Stimulated activated CD4-positive, alpha-beta T cell treated with anti-CD3 and anti-CD28 coated beads, TNF-alpha, amount 100 ng/mL, for 1 hour (primary cell): ENCODE measurements at places on chromosomes 1 and 21.

DNA sequence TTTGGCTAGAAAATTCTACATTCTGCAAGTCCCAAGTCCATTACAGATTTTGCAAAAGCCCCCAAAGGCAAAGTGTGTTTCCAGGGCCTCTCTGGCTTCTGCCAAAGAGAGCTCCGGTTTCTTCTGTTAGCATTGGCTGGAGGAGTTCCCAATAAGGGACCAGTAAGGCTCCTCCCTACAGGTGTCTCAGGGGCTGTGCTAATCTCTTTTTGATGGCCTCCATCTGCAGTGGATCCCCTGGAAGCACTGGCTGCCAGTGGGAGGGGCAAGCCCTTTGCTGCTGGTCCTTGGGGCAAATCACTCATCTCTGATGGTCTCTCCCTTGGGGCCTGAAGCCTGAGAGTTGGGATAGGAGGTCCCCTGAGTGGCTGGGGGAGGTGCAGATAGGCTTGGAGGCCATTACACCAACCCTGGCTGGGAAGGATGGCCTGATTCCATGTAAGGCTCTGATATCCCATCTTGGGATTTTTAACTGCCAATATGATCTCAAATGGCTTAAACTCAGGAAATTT is 89.1 kb upstream of the USP24 start:
- no peak for DNase-seq

DNA sequence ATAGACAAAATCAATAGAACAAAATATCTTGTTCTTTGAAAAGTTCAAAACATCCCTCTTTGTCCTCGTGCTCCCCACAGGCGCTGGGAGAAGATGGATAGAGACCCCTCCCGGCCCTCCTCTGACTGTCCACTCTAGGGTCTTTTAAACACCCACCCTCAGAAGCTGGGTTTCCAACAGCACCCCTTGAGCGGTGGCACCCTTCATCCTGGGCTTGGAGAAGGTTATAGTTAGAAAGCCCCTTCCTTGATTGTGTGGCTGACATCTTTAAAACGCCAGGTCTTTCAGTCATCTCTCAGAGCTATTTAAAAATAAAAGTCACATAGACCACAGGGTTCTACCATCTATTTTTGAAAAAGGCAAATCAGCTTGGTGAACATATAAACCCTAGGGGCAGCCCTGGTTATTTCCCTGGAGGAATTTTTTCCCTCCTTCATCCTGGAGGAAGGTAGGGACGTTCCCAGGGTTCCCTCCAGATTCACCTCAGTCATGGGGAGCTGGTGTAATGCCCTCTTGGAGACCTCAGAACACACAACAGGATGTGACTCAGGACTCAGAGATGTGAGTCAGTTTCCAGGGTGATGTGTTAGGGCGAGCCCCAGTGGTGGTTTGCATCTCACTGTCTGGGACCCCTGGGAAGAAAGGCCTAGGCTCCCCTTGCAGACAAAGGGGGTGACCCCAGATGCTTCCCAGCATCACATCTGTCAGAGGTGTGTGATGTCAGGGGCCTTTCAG is 138.5 kb downstream of the CLIC6 start:
- DNase-seq, result peak; percentile 40

GRCh38 chr1:117930173-117930447 is 571 bp downstream of the WDR3 start:
- no peak for DNase-seq

DNA sequence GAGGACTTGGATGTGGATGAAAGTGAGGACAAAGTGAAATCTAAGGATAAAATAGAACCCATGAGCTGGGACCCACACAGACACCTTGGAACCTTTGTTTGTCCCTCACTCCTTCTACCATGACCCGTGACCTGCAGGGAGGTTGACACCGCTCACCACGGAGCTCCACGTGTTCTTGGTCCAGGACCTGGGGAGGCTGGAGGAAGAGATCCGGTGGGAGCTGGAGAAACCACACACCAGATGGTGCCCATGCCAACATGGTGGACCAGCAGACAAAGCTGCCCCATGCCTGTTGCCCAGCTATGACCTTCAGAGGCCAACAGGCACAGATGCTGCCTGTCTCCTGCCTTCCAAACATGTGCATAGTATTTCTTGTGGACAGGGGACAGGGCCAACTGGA is 721.9 kb downstream of the PTPRU start:
- DNase-seq, result no peak

GRCh38 chr1:34235594-34235993 is 58.9 kb downstream of the C1orf94 start:
- no peak for DNase-seq

DNA sequence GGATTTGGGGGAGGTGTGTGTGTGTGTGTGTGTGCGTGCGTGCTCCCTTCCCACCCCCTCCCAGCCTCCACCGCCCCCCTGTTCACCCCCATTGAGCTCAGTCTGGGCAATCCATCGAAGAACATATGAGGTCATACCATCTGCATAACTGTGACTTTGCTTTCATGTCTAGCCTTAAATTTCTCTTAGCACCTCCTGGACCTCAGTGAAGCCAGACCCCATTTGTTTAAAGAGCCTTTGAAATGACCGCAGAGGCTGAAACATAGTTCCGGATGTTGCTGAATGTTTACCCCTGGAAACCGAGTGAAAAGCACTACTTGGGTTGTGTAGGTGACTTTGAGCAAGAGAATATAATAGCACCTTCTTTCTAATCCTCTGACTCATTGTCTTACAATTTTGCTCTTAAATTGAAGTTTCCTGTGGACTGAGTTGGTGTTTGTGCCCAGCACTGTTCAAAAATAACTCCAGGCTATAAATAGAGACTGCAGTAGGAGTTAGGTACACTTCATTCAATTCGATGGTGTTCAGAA is 75.4 kb downstream of the UBE4B start:
- DNase-seq, result no peak

DNA sequence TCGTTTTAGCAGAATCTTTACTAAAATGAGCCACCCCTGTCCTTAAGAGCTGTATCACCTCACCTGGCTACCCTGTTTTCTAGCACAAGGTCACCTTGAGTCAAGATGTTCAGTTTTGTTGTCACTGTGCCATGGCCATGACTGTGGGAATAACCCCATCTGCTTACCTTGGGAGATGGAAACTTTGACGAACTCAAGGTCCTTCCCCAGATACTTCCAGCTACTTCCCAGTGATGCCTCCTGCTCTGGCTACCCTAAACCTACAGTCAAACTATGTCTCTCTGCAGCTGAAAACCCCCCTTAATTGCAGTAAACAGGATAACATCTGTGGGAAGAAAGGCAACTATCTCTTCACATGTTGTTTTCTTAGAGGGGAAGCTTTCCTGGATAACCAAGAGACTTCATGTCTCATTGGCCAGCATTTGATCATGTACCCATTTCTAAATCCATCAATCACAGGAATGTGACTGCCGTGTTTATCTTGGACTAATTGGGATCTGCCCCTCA is 89.5 kb upstream of the C1orf21 start:
- DNase-seq, result no peak
